ENCODE measurements at places on chromosomes 16 and 17.

DNA sequence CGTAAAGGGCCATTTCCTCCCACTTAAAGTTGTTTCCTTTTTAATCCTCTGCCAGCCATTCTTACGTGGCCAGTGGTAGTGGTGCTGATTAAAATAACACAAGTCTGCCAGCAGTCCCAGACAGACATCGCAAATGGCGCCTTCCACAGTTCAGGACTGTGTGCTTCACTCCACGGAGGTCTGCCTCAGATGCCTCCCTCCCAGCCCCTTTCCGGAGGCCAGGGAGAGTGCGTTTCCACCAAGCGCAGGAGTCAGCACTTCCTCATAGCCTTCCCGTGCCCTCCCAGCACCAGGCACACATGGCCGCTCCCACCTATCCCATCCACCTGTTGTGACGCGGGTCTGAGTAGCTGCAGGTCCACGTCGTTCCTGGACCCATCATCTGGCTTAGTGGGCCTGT, 205.6 kb downstream of the RPTOR start:
- no peak for DNase-seq

DNA sequence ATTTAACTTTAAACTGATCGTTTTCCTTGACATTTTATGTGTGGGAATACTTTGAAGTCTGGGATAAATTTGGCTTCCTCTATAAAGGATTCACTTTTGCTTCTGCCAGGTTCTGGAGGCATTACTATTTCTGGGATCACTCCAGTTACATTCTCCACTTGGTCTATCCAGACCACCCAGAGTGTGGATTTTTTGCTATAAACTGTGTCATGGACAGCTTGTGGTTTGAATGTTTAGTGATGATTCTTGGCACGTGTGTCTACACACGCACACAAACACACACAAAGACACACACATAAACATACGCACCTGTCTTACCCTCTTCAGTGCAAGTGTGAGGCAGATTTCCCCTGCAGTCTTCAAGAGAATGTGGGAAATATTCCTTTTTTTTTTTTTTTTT, 27.4 kb upstream of the MSI2 start:
- no peak for DNase-seq

GRCh38 chr17:48543854-48544348, 1.0 kb downstream of the HOXB2 start:
- DNase-seq, result peak; percentile 67

- DNase-seq, result peak; percentile 32
Measured at GRCh38 chr17:19238167-19238505, 970 bp downstream of the EPN2 start.

- DNase-seq, result no peak
Measured at GRCh38 chr17:38357486-38358123, 6.0 kb downstream of the SOCS7 start.

GRCh38 chr17:17417718-17418181, 59.0 kb upstream of the MED9 start:
- no peak for DNase-seq

DNA sequence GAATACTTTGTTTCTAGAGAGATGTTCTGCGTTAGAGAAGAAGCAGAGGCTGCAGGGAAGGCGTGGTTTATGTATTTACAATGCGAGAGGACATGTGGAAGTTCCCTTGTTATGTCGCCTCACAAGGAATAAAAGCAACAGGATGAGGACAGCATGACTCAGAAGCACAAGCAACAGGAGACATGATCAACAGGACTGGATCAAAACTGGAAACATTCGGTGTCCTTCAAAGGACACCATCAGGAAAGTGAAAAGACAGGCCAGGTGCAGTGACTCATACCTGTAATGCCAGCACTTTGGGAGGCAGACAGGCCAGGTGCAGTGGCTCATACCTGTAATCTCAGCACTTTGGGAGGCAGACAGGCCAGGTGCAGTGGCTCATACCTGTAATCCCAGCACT, 52.6 kb downstream of the CCDC57 start:
- peak; percentile 46 for DNase-seq

- no peak for DNase-seq
Measured at GRCh38 chr17:44602970-44603369, 45.7 kb downstream of the FZD2 start.

- no peak for DNase-seq
Measured at GRCh38 chr16:617855-618254, 12.9 kb upstream of the WFIKKN1 start.

DNA sequence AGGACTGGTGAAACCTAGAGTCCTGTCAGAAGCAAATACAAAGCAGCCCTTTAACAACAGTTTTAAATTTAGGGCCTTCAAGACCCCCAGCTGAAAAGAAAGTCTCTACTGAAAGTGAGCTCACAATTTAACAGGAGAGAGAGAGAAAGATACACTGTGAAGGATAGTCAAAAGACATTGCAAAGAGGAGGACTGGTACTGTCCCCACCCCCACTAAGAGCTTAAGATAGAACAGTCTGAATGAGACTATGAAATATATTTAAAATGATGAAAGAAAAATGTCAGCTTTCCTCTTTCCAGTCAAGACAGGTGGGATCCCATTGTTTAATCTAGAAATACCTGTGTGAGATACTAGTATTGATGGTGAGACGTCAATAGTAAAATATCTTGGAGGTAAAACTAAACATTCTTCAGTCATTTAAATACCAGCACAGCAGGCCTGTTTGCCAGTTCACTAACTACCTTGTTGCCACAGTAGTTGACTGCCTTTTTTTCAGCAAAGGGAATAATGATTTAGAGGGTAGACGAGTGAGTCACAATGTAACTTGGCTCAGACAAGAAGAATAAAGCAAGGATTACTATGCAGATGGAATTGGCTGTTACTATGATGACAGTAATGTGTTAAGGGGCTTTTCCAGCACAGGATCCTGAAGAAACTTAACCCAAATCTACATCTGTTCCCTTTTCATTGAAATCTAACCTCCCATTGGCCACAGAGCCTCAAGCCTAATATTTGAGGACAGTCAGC, 47.2 kb upstream of the RASL10B start:
- peak; percentile 24 for DNase-seq

- DNase-seq, result no peak
Measured at GRCh38 chr16:75687361-75687760, 10.6 kb upstream of the CPHXL2 start.

GRCh38 chr17:72338847-72339790, 218.3 kb downstream of the SOX9 start:
- peak; percentile 95 for DNase-seq

DNA sequence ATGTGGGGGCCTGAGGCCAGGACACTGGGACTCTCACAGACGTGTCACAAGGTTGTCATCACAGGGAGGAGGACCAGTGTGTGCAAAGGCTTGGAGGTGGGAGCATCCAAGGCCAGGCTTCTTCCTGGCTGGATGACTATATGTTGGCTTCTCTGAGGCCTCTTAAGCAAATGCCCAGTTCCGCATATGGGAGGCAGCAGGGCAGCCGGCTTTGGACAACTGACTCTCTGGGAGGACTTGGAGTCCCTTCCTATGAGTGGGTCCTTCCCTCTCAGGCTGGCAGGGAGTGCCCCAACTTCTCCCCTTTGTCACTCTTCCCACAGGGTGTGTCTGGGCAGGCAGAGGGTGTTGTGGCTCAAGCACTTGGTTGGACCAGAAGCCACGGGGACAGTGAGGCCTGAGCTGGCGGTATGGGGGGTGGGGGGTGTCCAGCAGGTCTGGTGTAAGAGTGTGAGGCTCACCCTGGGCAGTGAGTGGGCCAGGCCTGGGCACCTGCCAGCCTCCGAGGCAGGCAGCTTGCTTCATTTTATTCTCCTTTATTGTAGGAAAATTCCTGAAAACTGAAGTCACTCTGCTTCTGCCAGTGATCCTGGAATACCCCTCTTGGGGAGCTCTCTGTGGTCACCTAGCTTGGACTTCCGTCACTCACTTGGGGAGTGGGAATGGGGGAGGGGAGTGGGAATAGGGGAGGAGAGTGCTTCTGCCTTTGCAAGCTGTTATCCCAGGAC, 14.9 kb downstream of the ADGRG1 start:
- peak; percentile 37 for DNase-seq

- no peak for DNase-seq
Measured at GRCh38 chr16:19196871-19197270, 28.8 kb downstream of the SYT17 start.

- DNase-seq, result no peak
Measured at GRCh38 chr16:67105881-67106280, 3.9 kb upstream of the PHAF1 start.

DNA sequence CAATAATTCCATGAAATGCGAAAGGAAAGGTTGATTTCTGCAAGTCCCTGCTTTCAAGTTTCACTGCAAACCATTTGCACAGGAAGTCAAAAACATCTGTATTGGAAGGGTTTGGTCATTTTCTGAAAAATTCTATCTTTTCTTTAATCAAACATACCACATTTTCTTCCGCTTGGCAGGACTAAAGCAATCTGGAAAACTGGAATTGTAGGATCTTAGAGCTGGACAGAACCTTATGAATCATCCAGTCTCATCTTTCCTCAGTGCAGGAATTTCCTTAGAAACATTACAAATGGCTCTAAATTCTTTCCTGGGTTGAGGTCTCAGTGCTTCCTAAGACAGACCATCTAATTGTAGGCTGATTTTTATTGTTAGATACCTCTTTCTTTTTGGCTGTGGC, 111.5 kb upstream of the ELAC2 start:
- DNase-seq, result no peak

Measured in mesenchymal stem cell (in vitro differentiated cells and primary cell).